ENCODE measurements at places on chromosomes 2 and 18. TPM values are rescaled to one million over a fixed set of nuclear protein-coding genes. Genes with fewer than 3 reads are reported as not detected.

The MERTK gene
- 11.8 TPM for total RNA-seq

The CTLA4 gene
- 0.34 TPM for total RNA-seq

GRCh38 chr2:206150631-206151030, 8.6 kb downstream of the NDUFS1 start:
- DNase-seq, result no peak

- DNase-seq, result no peak
Observed at GRCh38 chr18:2889761-2890192, 43.0 kb downstream of the EMILIN2 start.

DNA sequence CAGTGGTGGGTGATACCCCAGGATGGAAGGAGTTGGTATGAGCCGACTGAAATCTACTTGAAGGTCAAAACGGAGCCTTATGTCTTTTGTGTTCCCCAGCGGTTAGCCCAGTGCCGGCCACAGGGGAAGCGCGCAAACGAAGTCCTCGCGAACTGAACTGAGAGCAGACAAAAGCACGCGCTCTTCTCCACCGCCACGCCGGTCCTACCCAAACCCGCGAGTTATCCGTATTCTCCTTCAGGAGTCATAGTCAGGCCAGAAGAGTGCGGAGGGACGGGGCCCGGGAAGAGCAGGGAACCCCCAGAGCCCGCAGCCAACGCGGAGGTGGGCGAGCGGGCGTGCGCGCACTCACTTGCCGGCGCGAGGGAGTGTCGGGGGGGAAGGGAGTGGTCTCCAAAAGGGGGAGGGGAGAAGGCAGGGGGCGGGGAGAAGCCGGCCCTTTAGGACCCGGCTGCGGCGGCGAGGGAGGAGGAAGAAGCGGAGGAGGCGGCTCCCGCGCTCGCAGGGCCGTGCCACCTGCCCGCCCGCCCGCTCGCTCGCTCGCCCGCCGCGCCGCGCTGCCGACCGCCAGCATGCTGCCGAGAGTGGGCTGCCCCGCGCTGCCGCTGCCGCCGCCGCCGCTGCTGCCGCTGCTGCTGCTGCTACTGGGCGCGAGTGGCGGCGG, at the start of gene IGFBP2:
Gene IGFBP2, plus strand, starts transcription at position 469 of the 664 bp plus-strand sequence. Its CDS starts 104 bp downstream, at position 573.
- peak; percentile 54 for DNase-seq

GRCh38 chr2:238291550-238292281, 3.3 kb upstream of the PER2 start:
- DNase-seq, result no peak

DNA sequence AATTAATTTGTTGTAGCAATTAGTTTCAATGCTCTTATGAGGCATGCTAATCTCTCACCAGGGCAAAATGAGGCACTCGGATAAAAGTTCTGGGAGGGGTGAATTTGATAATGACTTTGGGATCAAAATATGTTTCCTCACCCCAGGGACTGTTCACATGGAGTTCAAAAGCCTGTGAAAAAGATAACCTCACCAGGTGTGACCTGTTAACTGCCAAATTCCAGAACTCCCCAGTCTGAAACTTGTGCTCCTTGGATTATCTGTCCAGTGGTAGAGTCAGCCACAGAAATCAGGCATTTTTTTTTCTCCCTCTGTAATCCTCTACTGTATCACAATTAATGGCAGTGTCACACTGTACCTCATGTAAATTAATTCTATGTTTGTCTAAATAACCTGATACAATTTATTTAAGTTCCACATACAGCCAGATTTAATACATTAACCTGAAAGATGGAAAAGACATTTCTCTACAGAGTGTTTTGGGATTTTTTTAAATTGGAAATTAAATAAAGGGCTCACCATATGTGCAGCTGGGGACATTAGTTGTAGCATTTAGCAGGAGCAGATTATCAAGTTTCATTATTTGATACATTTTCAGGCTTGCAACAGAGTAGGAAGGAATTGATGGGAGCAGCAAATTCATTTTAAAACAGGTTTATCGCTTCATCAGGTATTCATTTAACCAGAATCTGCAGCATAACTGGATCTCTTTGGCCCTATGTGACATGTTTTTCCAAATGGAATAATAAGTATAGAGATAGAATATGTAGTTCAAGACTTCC, 191.2 kb downstream of the VWC2L start:
- DNase-seq, result no peak

- DNase-seq, result peak; percentile 30
Observed at GRCh38 chr18:54444319-54444914, 86.7 kb downstream of the C18orf54 start.

Measured in left cardiac atrium (tissue), 4 donors.